GM12864 (cell line): ENCODE measurements at places on chromosomes 12 and 14.

GRCh38 chr14:100871234-100872186 lies 32.0 kb downstream of the RTL1 start:
- DNase-seq = peak; percentile 5

GRCh38 chr12:26867080-26867479 lies 34.1 kb upstream of the ITPR2 start:
- DNase-seq = peak; percentile 76

- DNase-seq = no peak
These were observed 27.5 kb downstream of the RMST start for GRCh38 chr12:97490141-97490540.

- DNase-seq = no peak
These were observed 53.1 kb downstream of the SYNE3 start for GRCh38 chr14:95463171-95463901.

GRCh38 chr12:21941506-21942376 lies 515 bp upstream of the ABCC9 start:
- DNase-seq = no peak

DNA sequence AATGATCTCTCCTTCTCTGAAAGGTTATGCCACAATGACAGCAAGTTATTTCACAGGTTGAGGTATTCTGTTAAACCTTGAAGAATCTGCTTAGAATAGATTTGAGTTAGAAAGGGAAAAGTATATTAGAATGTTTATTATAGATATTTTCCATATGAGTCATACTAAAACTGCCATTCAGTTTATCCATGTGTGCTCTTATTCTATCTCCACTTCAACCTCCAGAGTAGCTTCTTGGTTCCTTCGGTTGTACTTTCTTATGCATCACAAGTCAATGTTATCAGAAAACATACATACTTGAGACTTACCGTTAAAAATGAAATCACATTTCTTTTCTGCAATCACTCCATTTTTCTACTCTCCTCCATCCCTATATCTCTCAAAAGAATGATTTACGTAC lies 197.7 kb downstream of the BCAT1 start:
- DNase-seq = no peak

- DNase-seq = no peak
These were observed 8.4 kb downstream of the CLBA1 start for GRCh38 chr14:104993808-104994591.

DNA sequence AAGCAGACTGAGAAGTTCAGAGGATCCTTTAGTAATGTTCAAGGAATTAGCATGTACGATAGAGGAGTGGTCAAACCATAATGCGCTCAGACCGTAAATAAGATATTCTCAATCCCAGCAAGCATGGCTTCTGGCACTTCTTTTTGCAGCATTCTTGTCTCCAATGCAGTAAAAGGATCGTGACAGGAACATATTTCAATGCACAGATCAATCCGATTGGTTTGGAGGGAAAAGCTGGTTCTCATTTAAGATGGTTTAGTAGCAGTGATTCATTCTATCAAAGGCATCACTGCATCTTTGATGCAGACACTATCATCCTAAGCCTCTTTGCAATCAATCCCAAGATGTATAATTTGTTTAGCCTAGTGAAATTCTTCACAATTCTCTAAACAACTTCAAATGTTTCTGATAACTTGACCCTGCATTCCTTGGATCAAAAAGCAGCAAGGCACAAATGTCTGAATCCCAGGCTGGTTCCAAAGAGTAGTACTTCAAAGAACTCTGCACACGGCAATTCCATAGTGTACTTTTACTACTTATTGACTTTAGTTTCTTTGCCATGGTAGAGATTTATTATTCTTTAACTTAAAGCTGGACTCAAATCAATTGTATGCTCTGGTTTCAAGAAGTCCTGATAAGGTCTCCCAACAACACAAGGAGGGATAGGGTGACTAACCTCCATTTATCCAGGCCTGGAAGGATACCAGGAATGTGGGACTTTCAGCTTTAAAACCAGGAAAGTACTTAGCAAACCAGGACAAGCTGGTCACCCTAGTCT lies 96.8 kb upstream of the MDM1 start:
- DNase-seq = no peak

GRCh38 chr14:91338379-91338778 lies 79.2 kb downstream of the CCDC88C start:
- DNase-seq = no peak

DNA sequence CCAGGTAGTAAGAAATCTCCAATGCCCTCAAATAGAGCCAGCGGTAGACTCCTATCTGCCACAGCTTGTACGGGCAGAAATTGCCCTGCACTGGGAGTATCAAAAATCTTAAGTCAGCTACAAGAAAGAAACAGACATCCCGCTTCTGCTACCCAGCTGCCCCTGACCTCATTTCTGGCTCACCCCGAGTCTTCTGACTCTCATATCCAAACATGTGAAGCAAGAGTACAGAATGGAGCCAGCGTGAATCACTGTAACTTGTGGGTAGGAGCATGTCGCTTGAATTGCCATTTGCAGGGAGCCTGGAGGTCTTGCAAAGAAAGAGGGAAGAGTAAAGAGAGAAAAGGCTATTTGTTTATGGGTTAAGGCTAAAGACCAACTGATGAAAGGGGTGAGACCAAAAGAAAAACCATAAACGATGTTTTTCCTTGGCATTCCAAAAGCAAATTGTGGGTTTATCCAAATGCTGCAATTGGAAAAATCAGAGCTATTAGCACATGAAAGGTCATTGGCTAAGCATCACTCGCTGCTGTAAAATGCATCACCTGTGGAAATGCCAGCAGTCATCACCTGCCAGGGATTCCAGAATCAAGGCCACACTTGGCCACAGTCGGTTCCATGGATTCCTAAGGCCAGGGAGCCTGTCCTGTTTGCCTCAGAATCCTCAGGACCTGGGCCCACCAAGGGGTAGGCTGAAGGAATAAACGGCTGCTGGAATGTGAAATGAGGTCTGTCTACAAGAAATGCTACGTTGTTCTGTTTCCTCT lies 86.6 kb downstream of the FOXN3 start:
- DNase-seq = no peak

GRCh38 chr14:36070031-36070719 lies 106.3 kb downstream of the PTCSC3 start:
- DNase-seq = no peak

DNA sequence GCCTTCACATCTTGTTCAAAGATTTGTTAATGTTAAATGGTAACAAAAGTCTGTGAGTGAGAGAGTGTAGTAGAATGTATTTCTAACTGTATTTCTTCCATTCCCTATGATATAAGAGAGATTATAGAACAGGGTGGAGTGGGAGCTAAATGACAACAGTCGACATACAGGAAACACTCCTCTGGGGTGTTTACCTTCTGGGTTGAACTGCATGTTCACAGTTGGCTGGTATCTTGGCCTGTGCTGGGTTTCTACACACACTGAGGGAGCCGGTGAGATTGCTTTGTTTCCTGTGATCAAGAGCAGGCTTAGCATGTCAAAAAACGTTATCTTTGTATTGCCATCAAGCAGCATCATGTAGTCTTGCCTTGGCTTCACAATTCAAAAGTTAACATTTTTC lies 274.3 kb upstream of the FAR2 start:
- no peak for DNase-seq

DNA sequence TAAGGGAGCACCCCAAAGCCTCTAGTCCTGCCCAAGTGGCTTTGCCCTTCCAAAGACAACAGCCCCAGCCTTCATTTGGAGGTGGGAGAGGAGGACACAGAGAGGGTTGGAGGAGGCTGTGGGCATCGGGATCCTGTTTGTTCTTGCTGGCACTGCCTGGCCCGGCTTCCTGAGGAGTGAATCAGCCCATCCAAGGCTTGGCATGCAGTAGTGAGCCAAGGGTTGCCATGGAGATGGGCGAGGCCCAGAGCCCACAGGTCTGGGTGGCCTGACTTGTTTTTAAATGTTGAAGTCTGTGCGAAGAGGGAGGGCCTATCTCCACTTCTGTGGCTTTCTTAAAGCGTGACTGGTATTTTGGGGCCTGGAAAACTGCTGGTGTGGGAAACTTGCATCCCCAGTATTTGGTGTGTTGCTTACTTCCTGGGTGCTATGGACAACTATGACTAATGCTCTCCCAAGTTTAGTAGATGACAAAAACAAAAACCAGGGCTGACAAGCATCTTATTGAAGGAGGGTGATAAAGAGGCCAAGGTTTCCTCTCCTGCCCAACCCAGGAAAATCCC lies 15.8 kb downstream of the CD9 start:
- no peak for DNase-seq

- DNase-seq = no peak
These were observed 3.2 kb downstream of the PTGES3 start for GRCh38 chr12:56684745-56685359.

- no peak for DNase-seq
These were observed 10.9 kb upstream of the GSC start for GRCh38 chr14:94780536-94781399.

- DNase-seq = no peak
These were observed 265.9 kb downstream of the EMP1 start for GRCh38 chr12:13462450-13462849.

- DNase-seq = no peak
These were observed 60.6 kb downstream of the SLC25A47 start for GRCh38 chr14:100383727-100384158.

GRCh38 chr12:12446786-12447185 lies 89.9 kb downstream of the BORCS5 start:
- DNase-seq = no peak

DNA sequence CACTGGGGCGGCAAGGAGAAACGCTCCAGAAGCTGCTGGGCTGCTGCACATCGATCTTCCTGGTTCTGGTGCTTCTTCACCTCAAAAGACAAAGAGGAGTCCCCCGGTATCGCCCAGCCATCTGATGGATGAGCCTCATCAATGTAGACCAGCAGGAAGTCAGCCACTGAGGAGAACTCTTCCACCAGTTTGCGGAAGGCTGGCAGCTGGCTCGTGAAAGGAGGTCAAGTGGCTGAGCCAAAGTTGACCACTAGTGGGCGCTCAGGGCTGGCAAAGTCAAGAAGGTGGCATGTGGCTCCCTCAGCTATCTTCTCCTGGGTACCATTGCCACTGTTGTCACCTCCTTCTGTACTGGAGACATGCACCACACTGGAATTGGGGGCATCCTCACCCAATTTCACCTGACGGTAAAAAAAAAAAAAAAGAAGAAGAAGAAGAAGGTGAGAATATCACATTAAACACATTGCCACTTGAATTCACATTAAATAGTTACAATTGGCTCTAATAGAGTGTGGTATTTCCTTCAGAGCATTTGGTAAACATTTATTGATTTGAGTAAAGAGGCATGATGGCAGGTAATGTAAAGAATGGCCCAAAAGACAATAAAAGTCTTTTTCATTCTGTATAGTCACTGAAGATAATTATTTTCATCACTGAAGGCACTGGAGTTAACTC lies 8.3 kb downstream of the DIO2 start:
- DNase-seq = peak; percentile 4

GRCh38 chr14:55048900-55049436 lies 2.5 kb upstream of the MAPK1IP1L start:
- DNase-seq = no peak
